Choroid plexus epithelial cell (primary cell): ENCODE measurements at places on chromosomes 11 and 22.
A peak's percentile ranks its signal among the peaks of the same experiment; 100 is the strongest.

DNA sequence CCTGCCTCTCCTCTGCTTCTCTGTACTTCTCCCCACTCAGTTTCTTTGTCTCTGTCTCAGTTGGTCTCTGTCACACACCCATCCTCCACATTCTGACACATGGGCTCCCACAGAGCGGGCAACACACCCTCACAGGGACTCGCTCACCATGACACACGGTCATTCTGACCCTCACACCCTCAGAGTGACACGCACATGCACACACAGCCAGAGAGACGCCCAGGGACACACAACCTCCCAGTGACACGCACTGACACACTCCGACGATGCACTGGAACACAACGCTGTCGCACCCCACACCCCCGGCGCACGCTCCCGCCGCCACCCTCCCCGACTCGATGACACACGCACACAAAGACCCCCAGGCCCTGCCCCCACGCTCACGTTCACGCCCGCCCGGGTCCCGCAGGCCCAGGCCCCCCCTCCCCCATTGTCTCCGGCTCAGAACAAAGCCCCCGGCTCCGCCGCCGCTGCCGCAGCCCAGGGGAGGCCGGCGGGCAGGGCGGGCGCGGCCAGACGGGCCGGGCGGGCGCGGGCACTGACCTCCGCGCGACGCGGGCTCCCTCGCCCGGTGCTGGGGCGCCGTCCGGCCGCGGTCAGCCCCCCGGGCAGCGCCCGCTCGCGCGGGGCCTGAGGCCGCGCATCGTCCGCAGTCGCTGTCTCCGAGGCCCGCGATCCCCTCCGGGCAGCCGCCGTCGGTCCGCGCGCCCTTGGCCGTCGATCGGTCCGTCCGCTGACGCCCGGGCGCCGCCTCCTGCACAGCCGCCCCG is 404 bp downstream of the DCHS1 start:
- no peak for DNase-seq

DNA sequence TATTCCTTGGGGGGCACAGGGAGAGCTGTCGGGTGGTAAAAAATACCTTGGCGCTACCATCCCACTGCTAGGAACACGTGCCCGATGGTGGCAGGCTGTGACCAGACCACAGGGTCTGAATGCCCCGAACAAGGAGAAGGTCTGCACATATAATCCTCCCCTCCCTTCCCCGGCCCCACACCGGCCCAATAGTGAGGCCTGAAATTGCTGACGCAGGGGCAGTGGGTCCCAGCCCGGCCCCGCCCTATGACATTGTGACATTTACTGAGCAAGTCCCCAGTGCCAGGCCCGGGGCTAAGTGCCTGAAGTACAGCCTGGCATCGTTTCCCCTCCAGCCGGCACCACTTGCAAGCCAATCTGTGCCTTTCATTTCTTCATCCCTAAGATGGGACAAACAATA is 19.5 kb downstream of the MN1 start:
- DNase-seq = no peak

DNA sequence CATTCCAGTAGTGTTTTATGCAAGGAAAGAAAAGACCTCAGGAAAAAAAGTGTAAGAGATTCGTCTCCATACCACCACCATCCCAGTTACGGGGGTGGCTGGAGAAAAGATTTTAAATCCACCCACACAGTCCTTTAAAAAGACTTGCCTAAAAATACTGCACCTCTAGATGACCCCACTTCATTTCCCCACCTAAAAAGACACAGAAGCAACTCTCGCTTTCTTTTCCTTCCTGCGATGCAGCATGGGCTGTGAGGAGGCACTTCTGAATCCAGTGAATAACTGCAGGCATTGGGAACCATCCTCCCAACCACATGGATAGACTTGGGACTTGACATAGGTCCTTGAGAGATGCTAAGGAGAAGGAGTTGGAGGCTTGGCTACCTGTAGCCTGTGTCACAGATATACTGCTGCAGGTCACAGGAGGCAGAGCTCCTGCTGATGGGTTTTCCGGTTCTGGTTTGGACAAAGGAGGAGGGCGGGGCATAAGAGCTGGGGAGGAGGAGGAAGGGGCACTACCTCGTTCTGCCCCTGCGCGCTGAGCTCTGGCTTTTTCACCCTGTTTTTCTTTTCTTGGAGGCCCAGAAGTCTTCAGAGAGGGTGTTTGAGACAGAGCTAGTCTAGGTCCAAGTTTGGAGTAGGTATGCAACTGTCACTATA is 285.9 kb downstream of the NTM start:
- DNase-seq = no peak

DNA sequence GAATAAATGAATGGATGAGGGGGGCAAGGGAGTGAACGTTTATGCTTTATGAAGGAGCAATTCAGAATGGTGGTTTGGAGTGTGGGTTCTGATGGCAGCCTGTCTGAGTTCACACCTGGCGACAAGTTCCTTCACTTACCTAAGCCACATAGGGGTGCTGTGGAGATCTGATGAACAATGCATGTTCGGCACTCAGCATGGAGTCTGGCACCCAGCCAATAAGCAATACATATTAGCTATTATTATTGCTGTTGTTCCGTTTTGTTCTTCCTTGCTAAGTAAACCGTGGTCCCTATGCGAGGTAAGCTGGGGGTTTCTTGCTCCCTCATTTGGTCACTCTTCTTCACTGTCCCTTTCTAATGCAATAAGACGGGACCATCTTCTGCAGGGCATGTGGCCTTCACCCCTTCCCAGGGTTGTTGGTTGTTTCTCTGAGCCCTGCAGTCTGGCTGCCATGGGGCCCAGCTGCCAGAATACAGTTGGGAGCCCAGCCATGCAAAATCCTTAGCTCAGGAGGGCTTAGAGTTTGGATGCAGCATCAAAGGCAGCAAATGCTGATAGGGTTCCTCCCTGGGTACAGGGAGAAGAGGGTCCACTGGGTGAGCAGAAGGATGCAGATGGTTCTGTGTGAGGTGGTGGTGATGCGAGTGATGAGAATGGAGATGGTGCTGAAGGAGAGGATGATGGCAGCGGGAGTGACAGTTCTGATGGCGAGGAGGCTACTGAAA is 6.4 kb upstream of the PKNOX2 start:
- no peak for DNase-seq

DNA sequence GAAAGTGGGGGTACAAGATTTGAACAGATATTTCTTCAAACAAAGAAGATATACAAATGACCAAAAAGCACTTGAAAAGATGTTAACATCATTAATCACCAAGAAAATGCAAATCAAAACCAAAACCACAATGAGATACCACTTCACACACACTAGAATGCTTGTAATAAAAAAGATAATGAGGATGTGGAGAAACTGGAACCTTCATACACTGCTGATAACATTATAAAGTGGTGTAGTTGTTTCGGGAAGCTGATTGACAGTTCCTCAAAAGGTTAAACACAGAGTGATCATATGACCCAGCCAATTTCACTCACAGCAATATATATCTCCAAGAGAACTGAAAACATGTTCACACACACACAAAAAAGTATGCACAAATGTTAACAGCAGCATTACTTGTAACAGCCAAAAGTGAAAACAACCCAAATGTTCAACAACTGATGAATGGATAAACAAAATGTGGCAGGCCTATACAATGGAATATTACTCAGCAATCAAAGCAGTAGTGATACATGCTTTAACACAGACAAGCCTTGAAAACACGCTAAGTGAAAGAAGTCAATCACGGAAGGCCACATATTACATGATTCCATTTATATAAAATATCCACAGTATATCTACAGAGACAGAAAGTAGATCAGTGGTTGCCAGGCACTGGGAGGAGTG is 15.1 kb downstream of the PITPNB start:
- DNase-seq = no peak

DNA sequence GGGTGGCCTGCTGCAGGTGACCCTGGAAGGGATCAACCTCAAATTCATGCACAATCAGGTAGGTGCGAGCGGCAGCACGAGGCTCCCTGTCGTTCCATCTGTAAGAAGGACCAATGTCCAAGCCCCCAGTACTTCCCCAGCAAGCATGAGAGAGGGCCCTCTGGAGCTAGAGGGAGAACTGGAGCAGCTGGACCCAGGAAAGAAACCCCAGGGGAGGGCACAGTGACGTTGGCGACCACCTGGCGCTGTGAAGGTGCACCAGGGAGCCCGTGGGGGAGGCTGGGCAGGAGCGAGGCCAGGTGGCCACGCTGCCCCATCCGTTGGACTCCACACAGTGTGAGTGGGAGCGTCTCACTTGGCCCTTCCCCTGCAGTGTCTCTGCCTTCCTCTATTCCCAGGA is 28.0 kb downstream of the MYBPC3 start:
- DNase-seq = no peak

GRCh38 chr11:115759622-115760460 is 255.6 kb upstream of the CADM1 start:
- no peak for DNase-seq

DNA sequence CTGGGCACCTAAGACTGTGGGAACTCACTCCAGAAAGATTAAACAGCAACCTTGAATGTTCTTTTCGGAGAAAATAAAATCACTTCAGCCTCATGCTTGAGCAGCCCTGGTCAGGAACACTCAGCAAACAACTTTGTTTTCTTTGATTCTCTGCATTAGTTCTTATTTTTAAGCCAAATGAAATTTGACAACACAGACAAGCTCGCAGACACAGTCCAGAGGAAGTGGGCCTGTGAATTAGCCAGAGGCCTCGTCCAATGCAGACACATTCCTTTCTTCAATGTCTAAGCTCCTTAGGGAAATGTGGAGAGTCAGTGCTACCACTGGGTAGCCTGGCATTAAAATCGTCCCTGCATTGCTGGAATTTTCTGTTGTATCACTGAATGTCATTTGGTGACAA is 62.9 kb upstream of the CSNK2A3 start:
- DNase-seq = no peak

- DNase-seq = peak; percentile 88
These were observed 14.0 kb downstream of the C11orf42 start for GRCh38 chr11:6219359-6219758.

DNA sequence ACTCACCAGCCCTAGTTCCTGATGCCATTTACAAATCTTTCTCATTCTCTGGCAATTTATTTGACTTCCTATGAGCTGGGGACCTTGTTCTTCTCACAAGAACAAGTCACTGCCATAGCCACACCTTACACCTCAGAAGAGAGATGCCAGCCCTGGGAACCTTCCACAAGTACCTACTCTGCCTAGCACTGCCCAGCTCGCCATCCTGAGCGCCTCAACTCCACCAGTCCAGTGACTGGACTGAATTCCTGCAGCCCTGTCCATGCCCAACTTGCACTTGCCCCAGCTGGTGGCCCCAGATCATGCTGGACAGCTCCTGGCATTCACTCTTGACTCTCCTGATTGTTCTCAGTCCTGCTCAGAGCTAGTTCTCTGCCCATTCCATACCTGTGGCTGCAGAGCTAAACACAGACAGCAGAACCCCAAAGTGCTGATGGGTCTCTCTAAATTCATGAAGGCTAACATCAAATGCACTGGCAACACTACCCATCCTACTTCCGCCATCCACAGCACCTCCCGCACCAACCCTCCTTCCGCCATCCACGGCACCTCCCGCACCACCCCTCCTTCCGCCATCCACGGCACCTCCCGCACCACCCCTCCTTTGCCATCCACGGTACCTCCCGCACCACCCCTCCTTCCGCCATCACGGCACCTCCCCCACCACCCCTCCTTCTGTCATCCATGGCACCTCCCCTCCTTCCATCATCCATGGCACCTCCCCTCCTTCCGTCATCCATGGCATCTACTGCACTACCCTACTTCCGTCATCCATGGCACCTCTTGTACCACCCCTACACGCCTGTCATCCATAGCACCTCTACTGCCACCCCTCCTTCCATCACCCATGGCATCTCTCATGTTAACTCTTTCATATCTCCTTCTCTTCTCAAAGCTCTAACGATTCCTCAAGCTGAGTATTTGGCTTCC is 23.6 kb upstream of the SLC25A1 start:
- DNase-seq = no peak

DNA sequence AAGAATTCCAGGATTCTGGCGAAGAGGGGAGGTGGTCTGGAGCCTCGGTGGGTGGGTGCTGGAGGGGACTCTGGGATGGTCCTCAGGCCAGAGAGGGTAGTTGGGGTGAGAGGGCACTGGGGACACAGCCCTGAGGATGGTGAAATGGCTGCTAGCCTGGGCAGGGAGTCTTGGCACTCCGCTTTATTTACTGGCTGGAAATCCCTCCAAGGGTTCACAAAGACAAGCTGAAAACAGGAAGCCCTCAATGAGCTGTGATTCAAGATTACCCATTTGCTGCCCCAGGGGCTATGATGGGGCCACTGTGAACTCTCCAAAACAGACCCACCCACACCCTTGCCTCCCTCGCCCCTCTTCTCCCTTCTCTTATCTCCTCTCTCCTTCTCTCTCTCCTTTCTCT is 71.9 kb downstream of the FBXO7 start:
- DNase-seq = no peak

GRCh38 chr11:76329983-76330382 is 50.9 kb downstream of the THAP12 start:
- DNase-seq = peak; percentile 11

DNA sequence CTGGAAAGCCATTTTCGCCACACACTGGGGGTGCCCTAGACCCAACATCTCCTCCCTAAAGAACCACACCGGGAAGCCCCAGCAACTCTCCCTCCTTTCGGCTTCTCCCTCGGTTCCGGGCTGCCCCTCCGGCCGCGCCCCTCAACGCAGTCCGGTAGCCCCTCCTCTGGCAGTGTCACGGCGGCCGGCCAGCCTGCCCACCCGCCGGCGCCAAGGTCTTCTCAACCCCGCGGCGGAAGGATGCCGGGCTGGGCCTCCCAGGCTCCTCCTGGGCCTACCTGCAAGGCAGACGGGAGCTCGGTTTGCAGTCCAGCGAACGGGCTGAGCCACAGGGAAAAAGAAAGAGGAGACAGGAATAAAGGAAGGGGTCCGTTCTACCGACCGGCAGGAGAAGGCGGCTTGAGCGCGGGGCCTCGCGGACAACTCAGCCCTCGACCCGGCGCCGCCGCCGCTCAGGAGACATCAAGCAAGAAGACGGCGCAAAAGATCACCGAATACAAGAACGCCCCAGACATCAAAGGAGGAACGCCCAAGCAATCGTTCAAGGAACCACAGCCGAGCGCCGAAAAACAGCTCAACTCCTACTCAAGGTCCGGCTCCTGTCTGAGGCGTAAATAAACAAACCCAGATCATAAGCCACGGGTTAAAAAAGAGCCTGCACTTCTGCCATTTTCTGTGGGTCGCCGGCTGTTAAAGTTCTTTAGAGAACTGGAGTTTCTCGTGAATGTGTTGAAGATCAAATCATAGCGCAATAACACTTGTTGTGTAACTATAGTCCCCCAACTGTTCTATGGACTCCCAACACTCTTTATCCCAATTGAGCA is at the start of gene AMBRA1:
Gene AMBRA1, minus strand, starts transcription at position 474 of the 824 bp plus-strand sequence. CDS start 45,643 bp downstream, outside the sequence.
- DNase-seq = peak; percentile 97

GRCh38 chr11:110878513-110878912 is 166.3 kb upstream of the ARHGAP20 start:
- DNase-seq = peak; percentile 86

GRCh38 chr11:15280393-15280792 is 165.7 kb downstream of the INSC start:
- DNase-seq = no peak

GRCh38 chr22:23067691-23068090 is 2.6 kb upstream of the GNAZ start:
- DNase-seq = no peak

- DNase-seq = peak; percentile 76
These were observed 13.5 kb upstream of the MYEOV start for GRCh38 chr11:69280451-69280850.
